ENCODE measurements at places on chromosomes 12 and 14.

DNA sequence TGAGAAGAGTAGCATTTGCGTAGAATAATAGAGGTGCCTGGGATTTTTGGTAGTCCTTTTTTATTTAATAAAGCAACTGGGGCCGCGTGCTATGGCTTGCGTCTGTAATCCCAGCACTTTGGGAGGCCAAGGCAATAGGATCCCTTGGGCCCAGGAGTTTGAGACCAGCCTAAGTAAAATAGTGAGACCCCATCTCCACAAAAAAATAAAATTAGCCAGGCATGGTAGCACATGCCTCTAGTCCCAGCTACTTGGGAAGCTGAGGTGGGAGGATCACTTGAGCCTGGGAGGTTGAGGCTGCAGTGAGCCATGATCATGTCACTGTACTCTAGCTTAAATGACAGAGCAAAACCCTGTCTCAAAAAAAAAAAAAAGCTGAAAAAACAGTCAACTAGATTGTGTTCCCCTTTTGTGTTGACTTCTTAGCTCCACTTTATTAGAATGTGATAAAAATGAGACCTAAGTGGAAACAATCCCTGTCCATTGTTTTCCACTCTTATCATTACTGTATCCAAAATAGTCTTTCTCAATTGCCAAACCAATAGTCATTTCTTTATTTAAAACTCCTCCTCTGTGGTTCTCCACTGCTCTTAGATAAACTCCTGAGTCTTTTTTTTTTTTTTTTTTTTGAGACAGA lies 7.4 kb downstream of the PRKCH start:
- DNase-seq, result no peak

DNA sequence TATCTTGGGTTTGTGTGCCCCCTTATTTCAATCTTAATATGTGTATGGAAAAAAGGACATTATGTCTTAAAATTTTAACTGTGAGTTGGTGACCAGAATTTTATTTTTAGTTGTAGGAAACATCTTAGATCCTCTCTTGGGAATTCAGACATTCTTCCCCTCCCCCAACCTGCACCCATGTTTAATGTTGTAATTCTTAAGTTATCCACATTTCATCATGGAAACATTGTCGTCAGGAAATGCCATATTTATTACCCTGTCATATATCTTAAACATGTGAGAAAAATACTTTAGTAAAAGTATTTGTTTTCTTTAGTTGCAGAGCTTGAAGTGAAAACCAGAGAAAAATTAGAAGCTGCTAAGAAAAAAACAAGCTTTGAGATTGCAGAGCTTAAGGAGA lies 30.3 kb downstream of the YEATS4 start:
- DNase-seq, result no peak

DNA sequence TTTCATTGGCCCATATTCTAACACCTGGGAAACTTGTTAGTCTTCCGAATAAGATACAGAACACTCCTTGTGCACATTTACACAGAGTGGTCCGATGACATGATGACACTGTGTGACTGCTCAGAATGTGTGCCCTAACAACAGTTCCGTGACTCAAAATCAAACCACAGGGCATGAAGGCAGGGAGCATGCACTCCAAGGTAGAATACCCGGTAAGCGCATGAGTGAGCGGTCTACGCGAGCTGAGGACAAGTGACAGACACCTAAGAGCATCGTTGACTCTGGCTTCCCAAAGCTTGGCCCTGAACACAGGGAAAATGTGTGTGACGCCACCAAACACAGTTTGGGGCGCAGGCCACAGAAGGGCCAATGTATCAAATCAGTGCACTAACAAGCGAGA lies 18.6 kb downstream of the CLIP1 start:
- DNase-seq, result no peak

DNA sequence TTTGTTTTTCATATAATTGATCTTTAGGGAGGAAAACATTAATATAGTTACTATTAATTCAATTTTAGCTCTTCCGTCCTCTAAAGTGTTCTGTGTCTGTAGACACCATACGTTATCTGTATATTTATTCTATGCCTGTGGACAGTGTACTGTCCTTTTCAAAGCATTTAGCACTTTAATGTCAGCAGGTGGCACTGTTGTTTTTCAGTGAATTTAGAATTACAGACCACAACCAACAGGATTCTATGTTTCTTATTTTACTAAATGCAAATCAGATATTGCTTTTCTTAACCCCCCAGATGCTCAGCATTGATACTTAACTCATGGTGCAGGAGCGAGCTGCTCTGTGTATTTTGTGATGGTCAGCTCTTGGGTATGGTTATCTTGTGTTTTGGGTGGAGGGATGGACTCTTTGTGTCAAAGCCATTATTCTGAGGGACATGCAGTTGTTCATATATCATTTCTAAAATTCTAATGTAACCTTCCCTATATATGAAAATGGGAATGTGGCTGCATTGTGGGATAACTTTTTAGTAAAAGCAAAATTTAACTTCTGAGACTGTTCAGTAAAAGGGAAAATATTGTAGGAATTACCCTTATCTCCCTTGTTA lies 65.2 kb downstream of the PAPOLA start:
- peak; percentile 13 for DNase-seq

DNA sequence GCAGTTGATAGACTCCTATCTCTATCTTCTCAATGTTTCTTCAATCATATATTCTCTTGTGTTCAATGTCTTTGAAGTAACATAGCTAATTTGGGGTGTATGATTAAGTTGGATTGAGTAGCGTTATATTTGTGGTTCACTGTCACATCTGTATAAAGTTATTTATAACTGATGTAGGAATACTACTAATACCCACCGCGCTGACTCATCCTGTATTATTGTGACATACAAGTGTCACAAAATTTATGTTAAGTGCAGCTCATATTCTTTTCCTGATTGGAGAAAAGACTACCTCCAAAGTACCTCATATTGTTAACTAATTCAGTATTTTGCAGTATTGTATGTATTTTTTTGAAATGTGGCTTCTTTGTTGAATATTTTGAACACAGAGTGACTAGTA lies 940.8 kb downstream of the SLC6A15 start:
- DNase-seq, result no peak

GRCh38 chr12:8828257-8829124 lies 6.1 kb downstream of the A2ML1 start:
- no peak for DNase-seq

DNA sequence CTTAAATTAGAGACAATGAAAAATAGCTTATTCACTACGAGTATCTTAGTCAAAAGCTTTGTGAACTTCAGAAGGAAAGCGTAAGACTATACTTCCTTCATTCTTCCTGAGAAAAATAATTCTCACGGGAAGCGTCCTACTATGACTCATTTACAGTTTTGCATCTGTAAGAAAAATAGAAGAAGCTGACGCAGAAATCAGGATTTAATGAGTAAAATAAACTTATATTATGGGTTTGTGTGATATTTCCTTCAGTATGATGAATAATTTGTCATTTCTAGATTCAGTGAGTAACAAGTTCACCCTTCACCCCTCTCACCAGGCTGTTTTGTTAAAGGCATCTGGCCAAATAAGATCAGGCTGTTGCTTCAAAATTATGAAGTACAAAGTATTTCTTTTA lies 17.8 kb upstream of the PDE3A start:
- DNase-seq, result no peak

DNA sequence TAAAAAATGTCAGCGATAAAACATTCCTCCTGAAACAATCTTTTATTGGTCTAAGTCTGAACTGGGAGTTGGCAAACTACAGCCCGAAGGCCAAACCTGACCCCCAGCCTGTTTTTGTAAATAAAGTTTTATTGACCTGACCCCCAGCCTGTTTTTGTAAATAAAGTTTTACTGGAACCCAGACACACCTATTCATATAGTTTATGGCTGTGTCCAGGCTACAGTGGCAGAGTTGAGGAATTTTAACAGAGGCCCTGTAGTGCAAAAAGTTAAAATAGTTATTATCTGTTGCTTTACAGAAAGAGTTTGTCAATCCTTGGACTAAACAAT lies 12.1 kb upstream of the SCARB1 start:
- no peak for DNase-seq

GRCh38 chr14:92964124-92965109 lies 41.5 kb downstream of the CHGA start:
- no peak for DNase-seq

DNA sequence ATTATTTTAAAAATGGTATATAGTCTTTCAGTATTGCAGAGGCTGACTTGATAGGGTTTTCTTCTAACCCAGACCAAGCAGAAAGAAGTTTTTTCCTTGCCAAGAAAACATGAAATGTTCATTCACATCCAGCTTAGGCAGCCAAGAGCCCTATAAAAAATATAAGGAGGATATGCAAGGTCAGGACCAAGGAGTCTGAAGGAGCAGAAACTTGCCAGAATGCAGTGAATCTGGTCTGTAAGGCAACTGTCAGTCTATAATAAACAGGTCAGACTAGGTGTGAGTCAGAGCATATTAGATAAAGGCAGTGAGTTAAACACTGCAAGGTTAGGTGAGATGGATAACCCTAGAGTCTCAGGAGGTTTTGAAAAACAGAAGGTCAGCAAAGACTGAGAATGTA lies 645.5 kb downstream of the C12orf50 start:
- DNase-seq, result no peak

- no peak for DNase-seq
These were observed 46.4 kb downstream of the TPCN1 start for GRCh38 chr12:113267621-113268020.

GRCh38 chr12:55711786-55712553 lies 3.9 kb upstream of the BLOC1S1 start:
- DNase-seq, result no peak

DNA sequence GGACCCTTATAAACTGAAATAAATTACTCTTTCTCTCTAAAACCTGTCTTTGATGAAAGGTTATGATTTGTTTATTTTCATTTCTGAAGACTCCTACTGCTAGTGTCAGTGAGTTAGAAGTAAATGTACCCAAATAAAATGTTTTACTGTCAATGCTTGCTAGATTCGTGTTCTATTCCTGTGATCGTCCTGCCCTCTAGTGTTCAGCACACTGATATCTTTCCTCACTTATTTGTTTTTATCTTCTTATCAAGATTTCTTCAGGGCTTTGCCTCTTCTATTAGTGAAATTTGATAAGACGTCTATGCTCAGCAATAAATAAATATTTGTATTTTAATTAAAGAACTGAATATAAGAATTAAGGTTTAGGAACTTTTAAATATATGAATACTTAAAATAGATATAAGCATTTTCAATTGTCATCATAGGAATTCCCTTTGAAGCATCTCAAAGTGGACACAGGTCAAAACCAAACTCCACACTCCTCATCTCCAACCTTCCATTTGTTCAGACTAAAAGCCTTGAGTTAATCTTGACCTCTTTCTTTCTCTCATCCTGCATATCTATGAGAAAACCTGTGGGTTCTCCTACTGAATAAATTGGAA lies 75.8 kb downstream of the C12orf50 start:
- no peak for DNase-seq

All from NCI-H2107 (cell line).